SJSA1 (cell line): ENCODE measurements at places on chromosomes 13 and 19. TPM values are rescaled to one million over a fixed set of nuclear protein-coding genes. Genes with fewer than 3 reads are reported as not detected.

DNA sequence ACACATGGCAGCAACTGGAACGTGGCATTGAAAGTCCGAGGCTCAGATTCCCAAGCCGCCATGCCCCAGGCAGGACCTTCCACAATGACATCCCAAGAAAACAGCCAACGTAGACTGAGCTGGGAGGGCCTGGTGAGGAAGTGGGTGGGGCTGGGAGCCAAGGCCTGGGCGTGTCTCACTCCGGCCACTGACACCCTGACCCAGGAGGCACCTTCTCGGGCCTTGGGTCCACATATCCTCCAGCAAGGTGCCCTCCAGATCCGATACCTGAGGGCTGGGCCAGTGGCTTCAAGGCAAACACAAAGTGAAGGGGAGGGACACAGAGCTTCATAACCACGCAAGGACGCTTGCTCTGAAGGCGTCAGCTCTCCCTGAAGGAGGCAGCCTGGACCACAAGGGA, 43.0 kb downstream of the RAB20 start:
- no peak overlapping the region for H3K27ac ChIP-seq
- peaks cover 1% of the 10 kb centered on the region; the same call in 1 of the 2 replicates for H3K4me1 ChIP-seq
- H3K36me3 ChIP-seq: 0 out of 2 replicates have a peak, but pooled peaks cover 4% of the 10 kb centered on the region
- no peak overlapping the region for H3K4me3 ChIP-seq
- no peak for DNase-seq

GRCh38 chr19:1765904-1766799, 12.8 kb downstream of the ONECUT3 start:
- no peak overlapping the region for H3K27ac ChIP-seq
- no peak for DNase-seq
- no peaks in the 10 kb centered on the region for H3K4me1 ChIP-seq
- peaks cover 77% of the 10 kb centered on the region for H3K27me3 ChIP-seq
- no peaks in the 10 kb centered on the region for H3K36me3 ChIP-seq

GRCh38 chr13:22076658-22077057, 405.8 kb downstream of the FGF9 start:
- no peaks in the 10 kb centered on the region for H3K36me3 ChIP-seq
- no peak overlapping the region for H3K4me3 ChIP-seq
- no peak for DNase-seq
- H3K27ac ChIP-seq: no peak overlapping the region
- no peaks in the 10 kb centered on the region for H3K27me3 ChIP-seq
- peaks cover 18% of the 10 kb centered on the region for H3K4me1 ChIP-seq

- no peak overlapping the region for H3K27ac ChIP-seq
- no peaks in the 10 kb centered on the region for H3K4me1 ChIP-seq
These were observed 1606.3 kb upstream of the MIR17HG start for GRCh38 chr13:89740994-89741685.

The ZNF813 gene
- total RNA-seq: 0.88 and 2.9 TPM in 2 replicates

- no peaks in the 10 kb centered on the region for H3K36me3 ChIP-seq
- peaks cover 17% of the 10 kb centered on the region for H3K4me1 ChIP-seq
- no peak overlapping the region for H3K27ac ChIP-seq
- H3K4me3 ChIP-seq: no peak overlapping the region
- H3K27me3 ChIP-seq: no peaks in the 10 kb centered on the region
- DNase-seq: no peak
These were observed 262.1 kb downstream of the ZNF536 start for GRCh38 chr19:30634131-30634830.

- no peak for DNase-seq
- peaks cover 2% of the 10 kb centered on the region; the same call in 1 of the 2 replicates for H3K27me3 ChIP-seq
- H3K4me1 ChIP-seq: peaks cover 7% of the 10 kb centered on the region
- H3K36me3 ChIP-seq: no peaks in the 10 kb centered on the region
These were observed 18.1 kb upstream of the GTF3A start for GRCh38 chr13:27406178-27406939.

GRCh38 chr19:4843647-4843965, 12.1 kb upstream of the TICAM1 start:
- peaks cover 90% of the 10 kb centered on the region for H3K36me3 ChIP-seq
- H3K4me1 ChIP-seq: peaks cover 34% of the 10 kb centered on the region
- no peak overlapping the region for H3K27ac ChIP-seq
- no peak overlapping the region for H3K4me3 ChIP-seq
- no peaks in the 10 kb centered on the region for H3K27me3 ChIP-seq
- DNase-seq: no peak

DNA sequence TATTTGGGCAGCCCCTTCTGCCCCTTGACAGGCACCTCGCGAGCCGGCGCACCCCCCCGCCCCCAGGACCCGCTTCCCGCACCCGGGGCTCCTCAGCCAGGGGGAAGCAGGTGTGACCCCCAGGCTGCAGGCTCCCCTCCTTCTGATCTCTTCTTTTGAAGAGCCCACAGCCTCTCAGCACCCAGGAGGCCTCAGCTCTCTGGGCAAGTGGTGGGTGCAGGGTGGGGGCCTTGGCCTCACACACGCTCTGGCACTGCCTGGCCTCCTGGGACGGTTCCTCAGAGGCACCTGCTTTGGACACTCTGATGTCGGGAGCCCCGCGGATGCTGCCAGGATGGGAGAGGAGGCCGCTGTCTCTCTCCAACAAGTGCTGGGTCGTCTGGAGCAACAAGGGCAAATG, 1.5 kb upstream of the C13orf46 start:
- H3K4me1 ChIP-seq: peaks cover 12% of the 10 kb centered on the region
- peaks cover 48% of the 10 kb centered on the region for H3K36me3 ChIP-seq
- no peak for DNase-seq
- H3K4me3 ChIP-seq: no peak overlapping the region
- H3K27ac ChIP-seq: no peak overlapping the region
- no peaks in the 10 kb centered on the region for H3K27me3 ChIP-seq

The ZNF724 gene
- total RNA-seq: 6.0 and 13.1 TPM in 2 replicates

DNA sequence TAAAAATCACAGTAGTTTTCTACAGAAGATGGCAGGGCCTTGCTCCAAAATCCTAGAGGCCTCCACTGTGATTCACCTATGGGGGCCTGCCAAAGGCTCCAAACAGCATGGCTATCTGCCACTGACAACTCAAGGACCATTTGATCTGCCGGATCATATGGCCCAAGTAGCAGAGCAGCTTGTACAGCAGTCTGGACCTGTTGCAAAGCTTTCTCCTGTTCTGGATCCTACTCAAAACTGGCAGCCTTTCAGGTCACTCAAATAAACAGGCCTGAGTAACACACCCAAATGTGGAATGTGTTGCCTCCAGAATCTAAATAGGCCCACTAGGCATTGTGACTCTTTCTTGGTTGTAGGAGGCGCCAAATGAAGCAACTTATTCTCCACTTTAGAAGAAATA, 1049.3 kb downstream of the PCDH9 start:
- no peaks in the 10 kb centered on the region for H3K27me3 ChIP-seq
- no peak for DNase-seq
- no peaks in the 10 kb centered on the region for H3K4me1 ChIP-seq
- no peaks in the 10 kb centered on the region for H3K36me3 ChIP-seq
- no peak overlapping the region for H3K4me3 ChIP-seq

- H3K4me1 ChIP-seq: no peaks in the 10 kb centered on the region
- H3K36me3 ChIP-seq: no peaks in the 10 kb centered on the region; the same call in 1 of the 2 replicates
- H3K4me3 ChIP-seq: no peak overlapping the region
- no peak for DNase-seq
These were observed 104.5 kb downstream of the UGGT2 start for GRCh38 chr13:95948656-95949055.

The DKKL1 gene
- total RNA-seq: 0.13 and 0.75 TPM in 2 replicates

- H3K36me3 ChIP-seq: no peaks in the 10 kb centered on the region
- H3K4me3 ChIP-seq: no peak overlapping the region
- no peaks in the 10 kb centered on the region for H3K4me1 ChIP-seq
- no peak for DNase-seq
- H3K27ac ChIP-seq: no peak overlapping the region
These were observed 211.0 kb downstream of the SLC7A1 start for GRCh38 chr13:29384466-29384865.

The NCR1 gene
- total RNA-seq: not detected in 2 replicates

DNA sequence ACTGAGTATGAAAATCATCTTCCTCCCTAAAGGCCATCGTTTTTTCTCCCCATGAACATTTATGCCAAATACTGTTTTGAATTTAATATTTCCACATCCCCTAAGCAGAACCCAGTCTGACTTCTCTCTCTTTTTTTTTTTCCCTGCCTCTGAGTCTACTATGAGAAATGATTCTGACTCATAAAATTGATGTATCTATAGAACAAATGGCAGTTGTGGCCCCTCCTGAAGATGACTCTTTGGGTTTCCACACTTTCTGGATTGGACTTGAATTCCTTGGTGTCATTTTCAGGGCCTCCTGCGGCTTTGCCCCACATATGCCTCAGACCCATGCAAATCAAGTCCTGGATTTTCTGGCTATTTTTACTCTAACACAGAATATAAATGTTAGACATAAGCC, 22.7 kb upstream of the NAXD start:
- DNase-seq: no peak
- H3K36me3 ChIP-seq: no peaks in the 10 kb centered on the region
- H3K4me1 ChIP-seq: no peaks in the 10 kb centered on the region
- peaks cover 35% of the 10 kb centered on the region for H3K27me3 ChIP-seq
- no peak overlapping the region for H3K27ac ChIP-seq
- H3K4me3 ChIP-seq: no peak overlapping the region

GRCh38 chr19:14022469-14022868, 5.5 kb upstream of the RLN3 start:
- no peak overlapping the region for H3K4me3 ChIP-seq
- H3K27me3 ChIP-seq: no peaks in the 10 kb centered on the region
- H3K27ac ChIP-seq: no peak overlapping the region

GRCh38 chr19:1163934-1164683, 10.0 kb downstream of the SBNO2 start:
- H3K4me3 ChIP-seq: no peak overlapping the region
- no peak overlapping the region for H3K27ac ChIP-seq
- no peaks in the 10 kb centered on the region for H3K27me3 ChIP-seq
- DNase-seq: no peak

The SIGLEC8 gene
- not detected in 2 replicates for total RNA-seq

The TINCR gene
- total RNA-seq: not detected in 2 replicates

The DLEU7 gene
- not detected in 2 replicates for total RNA-seq

DNA sequence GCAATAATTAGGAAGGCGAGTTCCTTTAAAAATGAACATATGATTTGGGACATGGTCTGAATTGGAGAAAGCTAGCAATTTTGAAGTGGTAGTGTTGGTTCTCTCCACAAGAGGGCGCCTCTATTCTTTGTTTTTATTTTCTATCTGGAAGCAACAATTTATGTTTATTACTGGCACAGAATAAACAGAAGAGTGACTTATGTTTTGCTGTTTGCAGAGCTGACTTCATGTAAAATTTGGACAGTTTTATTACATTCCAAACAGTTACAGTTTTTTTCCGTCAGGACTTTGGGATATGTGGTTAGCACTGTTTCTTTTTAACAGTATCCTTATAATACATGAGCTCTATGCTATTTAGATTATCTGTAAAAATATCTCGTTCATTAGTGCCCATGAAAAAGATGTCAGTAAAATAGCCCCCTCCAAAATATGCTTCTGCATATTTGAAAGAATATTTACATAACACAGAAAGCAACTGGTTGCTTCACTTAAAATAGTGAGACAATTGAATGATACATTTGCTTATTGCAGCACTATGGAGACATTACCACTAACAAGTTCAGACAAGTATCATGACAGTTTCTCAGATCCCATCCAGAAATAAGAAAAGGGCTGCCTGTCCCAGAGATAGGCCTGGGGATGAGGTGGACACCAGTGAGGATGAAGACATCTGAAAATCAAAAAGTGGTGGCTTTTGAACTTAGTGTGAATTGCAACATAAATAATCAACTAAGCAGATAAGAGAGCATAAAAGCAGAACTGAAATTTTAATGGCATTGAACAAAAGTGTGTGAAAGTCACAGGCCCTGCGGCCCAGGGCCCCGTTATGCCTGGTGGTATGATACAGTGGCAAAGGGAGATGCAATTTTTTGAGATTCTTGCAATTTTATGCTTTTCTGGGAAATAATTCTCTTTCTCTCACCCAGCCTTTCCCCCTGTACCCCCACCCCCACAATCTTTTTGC, 32.3 kb upstream of the FGF9 start:
- DNase-seq: peak; percentile 40
- no peak overlapping the region for H3K27ac ChIP-seq
- no peak overlapping the region for H3K4me3 ChIP-seq
- peaks cover 6% of the 10 kb centered on the region for H3K4me1 ChIP-seq
- no peaks in the 10 kb centered on the region for H3K27me3 ChIP-seq
- no peaks in the 10 kb centered on the region for H3K36me3 ChIP-seq

DNA sequence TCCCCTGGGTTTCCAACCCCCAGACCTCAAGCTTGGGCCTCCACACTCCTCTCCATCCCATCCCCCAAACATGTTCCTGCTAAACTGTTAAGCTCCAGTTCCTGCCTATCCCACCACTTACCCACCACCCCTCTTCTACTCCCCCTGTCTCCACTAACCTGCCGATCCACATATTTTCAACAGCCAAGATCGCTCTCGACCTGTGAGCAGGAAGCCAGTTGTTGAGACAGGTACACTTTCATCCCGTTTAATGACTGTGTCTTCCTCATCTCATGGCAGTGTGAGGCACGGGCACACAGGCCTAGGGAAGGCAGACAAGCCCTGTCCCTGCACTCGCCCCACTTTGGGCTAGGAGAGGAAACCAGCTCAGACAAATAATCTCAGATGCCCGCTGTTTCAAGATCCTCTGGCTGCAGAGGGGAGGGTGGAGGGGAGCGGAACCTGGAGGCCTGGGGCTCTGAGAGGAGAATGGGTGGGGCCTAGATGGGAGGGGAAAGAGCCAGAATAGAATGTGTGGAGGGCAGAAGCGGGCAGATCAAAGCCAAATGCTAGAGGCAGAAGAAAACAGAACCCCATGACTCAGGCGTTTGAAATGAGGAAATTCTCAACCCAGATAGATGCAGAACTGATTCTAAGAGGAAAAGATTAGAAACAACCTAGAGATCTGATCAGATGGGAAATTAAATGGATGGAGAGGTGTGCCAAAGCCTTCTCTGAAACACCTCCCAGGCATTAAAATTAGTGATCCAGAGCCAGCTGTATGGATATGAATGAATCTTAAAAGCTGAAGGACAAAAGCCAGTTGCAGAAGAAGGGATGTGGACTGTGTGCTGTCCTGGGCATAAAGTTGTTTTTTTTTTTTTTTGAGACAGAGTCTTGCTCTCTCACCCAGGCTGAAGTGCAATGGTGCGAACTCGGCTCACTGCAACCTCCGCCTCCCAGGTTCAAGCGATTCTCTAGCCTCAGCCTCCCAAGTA, 16.9 kb upstream of the CYP2S1 start:
- no peaks in the 10 kb centered on the region for H3K27me3 ChIP-seq
- no peaks in the 10 kb centered on the region for H3K36me3 ChIP-seq
- H3K4me3 ChIP-seq: peak overlapping the region; percentile 15
- H3K27ac ChIP-seq: peak overlapping the region; percentile 73
- H3K4me1 ChIP-seq: peaks cover 14% of the 10 kb centered on the region
- DNase-seq: peak; percentile 93

DNA sequence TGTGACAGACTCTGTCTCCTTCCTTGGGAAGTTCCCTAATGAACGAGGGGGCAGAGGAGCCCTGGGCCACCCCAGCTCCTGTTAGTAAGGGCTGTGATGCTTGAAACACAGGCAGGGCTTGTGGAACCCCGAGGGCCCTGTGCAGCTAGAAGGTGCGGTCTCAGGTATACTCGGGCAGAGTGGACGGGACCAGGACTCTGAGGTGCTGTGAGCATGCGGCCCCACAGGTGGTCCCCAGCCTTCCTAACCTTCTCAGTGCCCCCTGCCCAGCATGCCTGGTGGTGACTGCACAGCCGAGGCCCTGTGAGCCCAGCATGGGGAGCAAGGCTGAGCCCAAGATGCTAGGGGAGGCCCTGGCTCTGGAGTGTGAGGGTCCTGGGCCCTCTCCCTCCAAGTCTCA, 4.0 kb upstream of the SIGLEC8 start:
- no peaks in the 10 kb centered on the region; the same call in none of the 2 replicates for H3K27me3 ChIP-seq
- H3K4me3 ChIP-seq: no peak overlapping the region
- H3K27ac ChIP-seq: no peak overlapping the region
- H3K36me3 ChIP-seq: no peaks in the 10 kb centered on the region
